ENCODE measurements at places on chromosomes 3 and 15. TPM values are rescaled to one million over a fixed set of nuclear protein-coding genes. Genes with fewer than 3 reads are reported as not detected.

- no peak overlapping the region for H3K4me3 ChIP-seq
- H3K27me3 ChIP-seq = no peaks in the 10 kb centered on the region
- H3K36me3 ChIP-seq = no peaks in the 10 kb centered on the region
- H3K27ac ChIP-seq = no peak overlapping the region
These were observed 122.4 kb downstream of the THSD4 start for GRCh38 chr15:71237456-71238188.

DNA sequence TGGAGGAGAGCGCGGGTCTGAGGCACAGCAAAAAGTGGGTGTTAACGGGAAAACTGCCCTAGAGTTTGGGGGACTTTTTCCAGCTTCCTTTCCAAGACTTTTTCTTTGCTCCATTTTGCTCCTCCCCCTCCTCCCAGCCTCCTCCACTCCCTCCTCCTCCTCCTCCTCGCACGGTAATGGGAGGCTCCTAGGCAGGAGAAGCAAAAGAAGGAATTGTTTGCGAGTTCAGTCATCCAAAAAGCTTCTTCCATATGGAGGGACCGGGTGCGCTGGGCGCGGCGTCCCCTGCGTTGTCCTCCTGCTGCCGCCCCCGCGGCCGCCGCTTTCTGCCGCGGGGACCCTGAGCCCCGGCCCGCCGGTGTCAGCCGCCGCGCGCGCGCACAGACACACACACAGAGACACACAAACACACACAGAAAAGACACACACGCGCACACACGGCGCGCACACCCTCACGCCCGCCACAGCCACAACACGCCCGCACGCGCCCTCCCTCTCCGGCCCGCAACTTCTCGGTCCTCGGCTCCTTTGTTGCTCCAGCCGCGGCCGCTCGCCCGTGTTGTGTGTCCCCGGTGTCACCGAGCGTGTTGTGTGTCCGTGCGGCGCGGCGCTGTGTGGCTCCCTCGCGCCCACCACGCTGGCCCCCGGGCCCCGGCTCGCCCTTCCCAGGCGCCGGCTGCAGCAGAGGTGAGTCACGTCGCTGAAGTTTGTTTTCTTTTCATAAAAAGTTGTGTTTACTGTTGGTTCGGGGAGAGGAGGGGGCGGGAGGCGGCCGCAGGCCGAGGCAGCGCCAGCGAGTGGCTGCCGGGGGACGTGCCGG, at the start of gene BOC:
Gene BOC (plus strand): TSS at position 228 of the 820 bp plus-strand sequence. CDS start 38,246 bp downstream, outside the sequence.
- no peaks in the 10 kb centered on the region for H3K27me3 ChIP-seq
- H3K27ac ChIP-seq = peak within 1 kb of the TSS; percentile 99
- H3K36me3 ChIP-seq = no peaks in the 10 kb centered on the region
- DNase-seq = no peak
- peak within 1 kb of the TSS; percentile 77 for H3K4me3 ChIP-seq
- H3K4me1 ChIP-seq = peaks cover 3% of the 10 kb centered on the region

Gene BFSP2
- total RNA-seq = not detected

Gene FBXO45
- 5.6 TPM for total RNA-seq

GRCh38 chr3:44355362-44356033, 16.9 kb downstream of the TCAIM start:
- no peaks in the 10 kb centered on the region for H3K27me3 ChIP-seq
- H3K4me3 ChIP-seq = no peak overlapping the region
- no peak overlapping the region for H3K27ac ChIP-seq
- no peak for DNase-seq

DNA sequence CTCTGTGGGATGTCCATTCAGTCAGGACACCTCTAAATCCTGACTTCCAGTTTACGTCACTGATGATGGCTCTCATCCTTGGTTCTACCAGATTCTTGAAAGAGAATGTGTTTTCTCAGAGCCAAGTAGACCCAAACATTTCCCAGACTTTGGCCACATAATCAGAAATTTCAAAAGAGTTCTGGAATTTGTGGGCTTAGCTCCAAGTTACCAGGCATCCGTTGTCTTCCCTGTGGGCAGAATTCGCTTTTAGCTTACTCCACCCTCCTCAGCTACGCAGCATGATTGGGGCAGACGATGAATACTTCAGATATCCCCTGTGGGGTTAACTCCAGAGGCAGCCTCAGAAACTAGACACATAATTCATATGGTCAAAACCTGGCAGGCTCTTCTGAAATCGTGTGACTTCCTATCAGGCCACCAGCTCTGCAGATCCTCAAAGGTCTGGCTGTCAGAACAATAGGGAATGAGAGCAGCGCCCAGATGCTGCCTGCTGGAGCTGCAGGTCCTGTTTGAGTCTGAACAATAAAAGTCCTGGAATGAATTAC, 30.6 kb downstream of the CRTC3 start:
- no peaks in the 10 kb centered on the region for H3K36me3 ChIP-seq
- H3K27me3 ChIP-seq = no peaks in the 10 kb centered on the region
- H3K4me1 ChIP-seq = peaks cover 7% of the 10 kb centered on the region
- no peak overlapping the region for H3K4me3 ChIP-seq

- H3K4me3 ChIP-seq = no peak overlapping the region
- H3K4me1 ChIP-seq = no peaks in the 10 kb centered on the region
- DNase-seq = no peak
- H3K36me3 ChIP-seq = no peaks in the 10 kb centered on the region
These were observed 2.7 kb downstream of the SLC22A14 start for GRCh38 chr3:38284756-38285150.

DNA sequence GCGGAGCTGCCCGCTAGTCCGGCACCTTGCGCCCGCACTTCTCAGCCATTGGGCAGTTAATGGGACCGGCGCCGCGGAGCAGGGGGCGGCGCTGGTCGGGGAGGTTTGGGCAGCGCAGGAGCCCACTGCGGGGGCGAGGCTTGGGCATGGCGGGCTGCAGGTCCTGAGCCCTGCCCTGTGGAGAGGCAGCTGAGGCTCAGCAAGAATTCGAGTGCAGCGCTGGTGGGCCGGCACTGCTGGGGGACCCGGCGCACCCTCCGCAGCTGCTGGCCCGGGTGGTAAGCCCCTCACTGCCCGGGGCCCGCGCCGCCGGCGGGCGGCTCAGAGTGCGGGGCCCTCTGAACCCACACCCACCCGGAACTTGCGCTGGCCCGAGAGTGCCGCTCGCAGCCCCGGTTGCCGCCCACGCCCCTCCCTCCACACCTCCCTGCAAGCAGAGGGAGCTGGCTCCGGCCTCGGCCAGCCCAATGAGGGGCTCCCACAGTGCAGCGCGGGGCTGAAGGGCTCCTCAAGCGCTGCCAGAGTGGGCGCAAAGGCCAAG, 835.0 kb downstream of the TBL1XR1 start:
- H3K4me3 ChIP-seq = no peak overlapping the region
- no peak overlapping the region for H3K27ac ChIP-seq
- no peaks in the 10 kb centered on the region for H3K27me3 ChIP-seq
- DNase-seq = no peak
- no peaks in the 10 kb centered on the region for H3K4me1 ChIP-seq

Data from breast epithelium (tissue), 4 donors.